Brain microvascular endothelial cell (primary cell): ENCODE measurements at places on chromosomes 3 and 15.

DNA sequence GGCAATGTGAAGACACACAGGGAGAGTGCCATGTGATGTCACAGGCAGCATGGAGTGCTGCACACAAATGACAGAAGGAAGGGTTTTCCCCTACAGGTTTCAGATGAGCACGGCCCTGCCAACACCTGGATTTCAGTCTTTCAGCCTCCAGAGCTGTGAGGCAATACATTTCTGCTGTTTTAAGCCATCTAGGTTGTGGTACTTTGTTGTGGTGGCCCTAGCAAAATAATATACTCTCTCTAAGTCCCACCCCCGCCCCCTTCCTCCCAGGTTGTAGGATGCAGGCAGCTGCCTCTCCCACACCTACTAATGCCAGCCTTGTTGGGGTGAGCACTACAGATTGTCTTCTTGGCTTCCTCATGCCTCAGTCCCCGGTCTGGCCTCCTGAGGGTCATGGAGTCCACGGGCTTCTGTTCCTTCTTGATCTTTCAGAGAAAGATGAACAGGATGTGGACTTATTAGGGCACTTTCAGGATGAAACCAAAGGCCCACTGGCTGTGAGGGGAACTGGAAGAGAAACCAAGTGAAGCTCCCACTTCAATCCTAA, 180.0 kb downstream of the CD47 start:
- no peak for DNase-seq

DNA sequence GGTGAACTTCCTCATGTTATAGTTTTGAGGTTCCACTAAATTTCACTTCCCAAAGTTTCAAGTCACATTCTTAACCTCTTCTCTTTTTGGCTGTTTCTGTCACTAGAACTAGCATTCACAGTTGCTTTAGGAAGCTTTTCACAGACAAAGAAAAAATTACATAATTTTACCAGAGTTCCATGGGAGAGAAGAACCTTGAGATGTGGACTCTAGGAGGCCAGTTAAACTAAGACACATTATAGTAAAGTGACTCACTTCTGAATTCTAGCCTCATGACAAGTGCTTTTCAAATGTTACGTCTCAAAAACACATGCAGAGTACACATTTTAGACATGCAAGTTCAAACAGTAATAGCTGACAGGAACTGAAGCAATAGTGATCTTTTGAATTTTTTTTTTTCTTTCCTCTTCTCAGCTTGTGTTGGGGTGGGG, 39.9 kb upstream of the LRTM1 start:
- DNase-seq, result peak; percentile 68

GRCh38 chr15:99732751-99733267, 428 bp downstream of the LYSMD4 start:
- DNase-seq, result no peak

- no peak for DNase-seq
These were observed 34.9 kb downstream of the PPP1R2 start for GRCh38 chr3:195508185-195508584.

DNA sequence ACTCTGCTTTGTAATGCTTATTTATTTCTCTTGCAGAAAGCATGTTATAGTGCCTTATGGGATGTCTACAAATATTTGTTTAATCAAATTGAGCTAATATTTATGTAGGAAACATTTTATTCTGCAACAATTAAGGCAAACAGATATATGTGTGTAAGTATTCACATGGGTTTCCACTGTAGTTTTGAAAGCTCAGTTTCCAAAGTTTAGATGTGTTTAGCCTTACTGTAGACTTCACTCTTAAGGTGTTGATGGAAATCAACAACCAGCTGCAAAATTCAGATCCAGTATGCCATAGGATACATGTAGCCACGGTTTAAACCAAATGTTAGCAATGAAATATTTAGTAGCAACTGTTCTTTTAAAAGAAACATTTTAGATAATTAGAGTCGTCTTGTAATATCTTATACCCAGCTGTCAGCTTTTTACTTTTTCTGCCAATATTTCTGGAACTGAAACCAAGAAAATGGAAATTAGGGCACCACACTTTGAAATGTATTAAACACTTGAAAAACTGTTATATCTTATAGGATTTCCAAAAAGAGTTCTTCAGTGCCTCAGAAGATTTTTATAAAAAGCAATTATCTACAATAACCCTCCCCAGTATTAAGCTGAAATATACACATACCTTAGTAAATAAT, 18.5 kb downstream of the PIK3CA start:
- no peak for DNase-seq

DNA sequence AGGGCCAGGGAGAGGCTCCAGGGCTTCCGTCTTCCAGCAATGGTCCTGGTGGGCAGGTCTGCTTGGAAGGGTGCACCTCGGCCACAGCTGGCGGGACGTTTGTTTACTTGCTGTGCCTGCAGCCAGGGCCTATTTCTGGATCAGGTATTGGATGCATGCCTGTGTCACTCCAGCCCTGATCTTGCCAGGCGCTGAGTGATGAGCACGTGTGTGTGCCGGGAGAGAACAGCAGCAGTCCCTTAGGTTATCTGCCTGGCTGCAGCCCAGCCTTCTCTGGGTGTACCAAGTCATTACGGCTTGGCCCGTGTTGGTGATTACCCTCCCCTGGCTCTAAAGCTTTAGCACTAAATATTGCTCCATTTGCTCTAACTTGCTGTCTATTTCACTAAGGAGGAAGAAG, 14.9 kb downstream of the CCDC32 start:
- DNase-seq, result no peak

DNA sequence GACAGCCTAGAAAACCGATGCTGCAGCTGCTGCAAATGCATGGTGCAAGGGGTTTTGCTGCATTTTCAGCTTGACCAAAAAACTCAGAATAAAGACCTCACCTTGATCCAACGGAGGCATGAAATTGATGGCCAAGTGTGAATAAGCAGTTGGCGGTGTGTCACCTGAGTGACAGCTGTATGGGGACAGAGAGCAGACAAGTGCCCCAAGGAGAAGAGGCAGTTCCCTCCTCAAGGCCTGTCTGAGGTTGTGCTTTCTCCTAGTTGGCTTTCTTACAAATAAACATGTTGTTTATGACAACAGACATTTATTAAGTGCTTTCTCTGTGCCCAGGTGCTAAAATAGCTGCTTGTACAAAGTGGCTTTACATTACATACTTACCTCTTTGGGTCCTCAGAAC, 10.3 kb downstream of the PGPEP1L start:
- DNase-seq, result no peak

DNA sequence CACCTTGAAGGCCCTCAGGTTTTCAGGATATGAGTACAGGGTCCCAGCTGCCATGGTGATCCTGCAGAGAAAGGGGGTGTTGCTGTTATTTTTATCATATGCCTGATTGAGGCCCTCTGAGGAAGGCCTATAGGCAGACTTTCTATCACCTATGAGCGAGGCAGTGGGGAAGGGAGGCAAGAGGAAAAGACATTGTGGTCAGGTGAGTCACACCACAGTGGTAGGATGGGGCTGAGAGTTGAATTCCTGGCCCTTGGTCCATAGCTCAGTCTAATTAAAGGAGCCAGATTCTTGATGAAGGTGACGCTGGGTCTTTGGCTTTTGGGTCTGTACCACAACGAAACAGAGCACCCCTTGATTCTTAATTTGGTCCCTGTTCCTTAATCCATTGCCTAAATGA, 72.7 kb downstream of the ZNF621 start:
- DNase-seq, result peak; percentile 11

- DNase-seq, result no peak
These were observed 148.6 kb downstream of the MEIS2 start for GRCh38 chr15:36951731-36952247.

- DNase-seq, result no peak
These were observed 43.7 kb downstream of the EFCAB12 start for GRCh38 chr3:129384594-129385323.

GRCh38 chr3:48431224-48432029, 1.5 kb upstream of the PLXNB1 start:
- no peak for DNase-seq

DNA sequence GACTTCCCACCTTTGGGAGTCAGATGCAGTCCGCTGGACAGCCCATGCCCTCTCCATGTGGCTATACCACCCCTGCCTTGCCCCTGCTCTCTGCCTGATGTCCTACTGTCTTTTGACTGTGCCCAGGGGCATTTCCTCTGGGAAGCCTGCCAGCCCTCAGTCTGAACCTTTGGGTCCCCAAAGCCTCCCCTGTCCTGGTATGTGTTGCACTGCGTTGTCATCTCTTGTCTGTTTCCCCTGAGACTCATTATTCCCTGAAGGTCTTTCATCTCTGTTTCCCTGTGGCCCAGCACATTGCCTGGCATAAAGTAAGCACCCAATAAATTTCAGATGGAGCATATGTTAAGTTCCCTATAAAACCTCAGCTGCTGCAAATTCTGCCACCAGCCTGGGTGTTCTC, 236.6 kb upstream of the CTDSPL start:
- DNase-seq, result no peak

- no peak for DNase-seq
These were observed 163.9 kb downstream of the SMAD6 start for GRCh38 chr15:66865622-66866611.

DNA sequence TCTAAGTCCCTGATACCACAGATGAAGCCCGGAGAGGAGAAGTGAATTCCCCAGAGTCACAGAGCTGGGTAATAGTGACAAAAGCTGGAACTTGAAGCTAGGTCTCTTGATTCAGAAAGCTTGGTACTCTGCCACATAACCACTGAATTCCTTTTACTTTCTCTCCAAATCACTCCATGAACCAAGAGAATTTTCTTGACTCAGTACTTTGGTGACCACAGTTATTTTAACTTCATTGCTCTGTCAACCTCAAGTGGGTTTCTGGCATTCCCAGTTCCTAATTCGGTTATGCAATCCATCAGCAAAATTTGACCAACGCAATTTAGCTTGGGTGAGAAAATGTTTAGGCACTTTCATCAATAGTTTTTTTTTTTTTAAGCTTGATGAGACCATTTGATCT, 61.0 kb upstream of the PPARG start:
- peak; percentile 69 for DNase-seq

DNA sequence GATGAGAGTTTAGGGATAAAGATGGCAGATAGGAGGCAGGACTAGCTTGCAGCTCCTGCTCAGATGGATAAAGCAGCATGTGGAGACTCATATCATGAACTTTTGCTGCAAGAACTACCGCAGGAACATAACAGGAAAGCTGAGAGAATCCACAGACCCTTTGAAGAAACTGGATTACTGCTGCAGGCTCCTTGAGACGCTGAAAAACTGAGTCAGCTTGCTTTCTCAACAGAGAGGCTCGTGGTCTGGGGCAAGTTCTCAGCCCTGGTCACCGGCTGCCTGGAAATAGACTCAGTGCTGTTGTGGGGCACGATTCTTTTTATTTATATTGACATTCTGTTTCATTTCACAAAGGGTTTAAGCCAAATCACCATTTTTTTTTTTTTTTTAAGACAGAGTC, 28.8 kb upstream of the TRIM59 start:
- peak; percentile 74 for DNase-seq

DNA sequence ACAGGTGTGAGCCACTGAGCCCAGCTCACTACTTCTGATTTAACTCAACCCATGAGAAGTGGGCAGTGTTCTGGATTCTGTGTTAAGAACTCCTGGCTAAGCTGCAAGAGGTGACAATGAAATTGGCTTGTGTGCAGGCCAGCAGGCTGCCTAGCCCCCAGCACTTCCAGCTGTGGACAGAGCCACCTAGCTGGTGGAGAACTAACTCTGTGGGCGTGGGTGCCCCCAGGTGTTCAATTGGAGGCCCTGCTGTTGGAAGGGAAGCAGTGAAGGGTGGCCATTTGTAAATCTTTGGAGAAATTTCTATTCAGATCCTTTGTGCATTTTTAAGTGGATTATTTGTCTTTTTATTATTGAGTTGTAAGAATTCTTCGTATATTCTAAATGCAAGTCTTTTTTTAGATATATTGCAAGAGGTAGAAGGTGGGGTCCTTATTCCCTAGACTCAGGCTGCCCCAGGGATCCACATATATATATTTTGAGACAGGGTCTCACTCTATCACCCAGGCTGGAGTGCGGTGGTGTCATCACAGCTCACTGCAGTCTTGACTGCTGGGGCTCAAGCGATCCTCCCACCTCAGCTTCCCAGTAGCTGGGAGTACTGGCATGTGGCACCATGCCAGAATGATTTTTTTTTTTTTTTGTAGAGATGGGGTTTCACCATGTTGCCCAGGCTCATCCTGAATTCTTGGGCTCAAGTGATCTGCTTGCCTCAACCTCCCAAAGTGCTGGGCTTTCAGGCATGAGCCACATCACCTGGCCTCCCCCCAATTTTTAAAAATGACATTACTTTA, 7.2 kb upstream of the SCAMP5 start:
- peak; percentile 33 for DNase-seq

- no peak for DNase-seq
These were observed 84.9 kb upstream of the SPATA12 start for GRCh38 chr3:56975567-56975966.

DNA sequence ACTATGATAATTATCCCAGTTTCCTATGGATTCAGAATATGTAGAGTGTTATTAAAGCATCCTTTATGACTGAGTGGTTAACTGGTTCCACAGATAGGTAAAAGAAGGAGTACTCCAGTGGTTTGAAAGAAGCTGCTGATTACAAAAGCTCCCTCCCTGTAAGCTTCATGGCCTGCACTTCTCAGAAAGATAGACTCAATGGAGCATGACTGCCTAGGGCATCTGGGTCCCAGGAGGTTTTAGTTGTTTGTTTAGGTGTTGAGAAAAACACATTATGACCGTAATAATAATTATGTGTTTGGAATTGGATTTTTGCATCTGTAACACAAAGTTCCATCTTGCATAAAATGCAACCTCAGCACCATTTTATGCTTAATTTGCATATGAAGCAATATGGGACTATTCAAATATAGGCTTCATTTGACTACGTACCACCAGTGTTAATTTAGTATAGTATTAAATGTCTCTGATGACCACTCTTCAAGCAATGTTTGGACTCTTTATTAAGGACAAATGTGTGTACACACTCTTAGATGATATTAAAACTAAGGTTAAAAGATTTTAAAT, 121.1 kb downstream of the ROBO2 start:
- DNase-seq, result no peak

GRCh38 chr3:50323614-50324199, 1.2 kb upstream of the HYAL2 start:
- no peak for DNase-seq

DNA sequence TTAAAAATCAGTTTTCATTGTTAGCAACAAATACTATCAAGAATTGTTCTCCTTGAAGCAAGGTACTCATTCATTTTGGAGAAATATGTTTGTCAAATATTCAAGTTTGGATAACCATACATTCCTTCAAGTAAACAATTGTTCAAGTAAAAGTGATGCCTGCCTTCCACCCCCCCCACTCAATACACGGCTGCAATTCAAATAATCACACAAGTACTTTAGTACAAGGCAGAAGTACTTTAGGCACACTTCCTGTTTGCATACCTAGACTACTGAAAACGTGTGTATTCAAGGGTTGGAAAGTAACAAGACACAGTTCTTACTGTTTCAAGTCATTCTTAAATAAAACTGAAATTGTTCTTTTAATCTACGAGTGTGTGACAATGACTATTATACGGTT, 45.4 kb downstream of the TJP1 start:
- no peak for DNase-seq

- no peak for DNase-seq
These were observed 6.9 kb downstream of the INSYN1 start for GRCh38 chr15:73746261-73746660.

GRCh38 chr15:64456634-64457108, 3.7 kb upstream of the ZNF609 start:
- DNase-seq, result no peak
